Esophagus muscularis mucosa (tissue), 4 donors: ENCODE measurements at places on chromosomes 2 and 18.
A peak's percentile ranks its signal among the peaks of the same experiment; 100 is the strongest.

DNA sequence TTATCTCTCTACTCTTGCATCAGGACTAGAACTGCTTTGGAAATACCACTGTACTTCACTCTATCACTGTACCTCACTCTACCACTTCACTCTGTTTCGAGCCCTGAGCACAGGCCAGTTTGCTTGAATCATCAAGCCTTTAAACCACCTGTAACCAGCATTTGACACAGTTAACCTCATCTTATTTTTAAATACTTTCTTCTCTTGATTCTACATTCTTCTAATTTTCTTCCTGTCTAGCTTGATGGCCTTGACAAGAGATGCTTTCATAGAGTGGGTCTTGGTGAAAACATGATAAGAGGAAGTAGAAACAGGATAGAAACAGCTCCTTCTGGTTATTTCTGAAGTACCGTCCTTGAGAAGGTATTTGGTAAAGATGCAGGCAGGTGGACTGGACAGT is 78.1 kb downstream of the SPIRE1 start:
- no peak for DNase-seq

DNA sequence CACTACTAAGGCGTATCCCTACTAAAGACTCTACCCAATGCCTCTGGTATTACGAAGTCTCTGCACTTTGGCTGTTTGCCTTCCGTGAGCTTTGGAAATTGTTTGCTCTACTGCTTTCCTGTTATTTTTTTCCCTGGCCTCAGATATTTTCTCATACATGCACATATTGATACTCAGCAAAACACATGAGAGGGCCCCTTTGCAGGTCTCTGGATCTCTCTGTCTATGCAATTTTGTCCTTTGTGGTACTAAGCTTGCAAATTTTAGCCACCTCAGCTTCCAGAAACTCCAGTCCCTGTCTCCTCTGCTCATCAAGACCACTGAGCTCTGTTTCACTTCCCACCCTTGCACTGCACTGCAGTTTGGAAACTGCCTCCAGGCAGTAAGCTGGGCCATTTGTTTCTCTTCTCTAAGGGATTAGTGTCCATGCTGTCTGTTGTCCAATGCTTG is 46.6 kb downstream of the TAF1B start:
- no peak for DNase-seq

DNA sequence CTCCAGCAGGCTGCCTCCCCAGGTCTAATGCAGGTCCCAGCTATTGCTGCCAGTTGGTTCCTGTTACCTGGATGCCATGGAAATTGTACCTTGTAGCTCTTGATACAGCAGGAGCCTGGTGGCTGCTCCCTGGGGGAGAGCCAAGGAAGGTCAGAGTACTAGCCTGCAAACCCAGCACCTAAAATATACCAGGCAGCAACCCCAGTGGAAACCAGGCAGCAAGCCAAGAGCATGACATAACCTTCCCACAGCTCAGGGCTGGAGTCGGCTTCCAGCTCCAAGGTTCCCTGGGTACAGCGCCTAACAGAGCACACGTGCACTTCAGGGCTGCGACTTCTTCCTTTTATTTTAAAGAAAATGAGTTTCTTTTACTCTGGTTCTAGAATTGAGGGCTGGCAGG is 30.3 kb downstream of the TNP1 start:
- no peak for DNase-seq

GRCh38 chr2:43846140-43846793 is 7.5 kb downstream of the ABCG8 start:
- DNase-seq: peak; percentile 82

DNA sequence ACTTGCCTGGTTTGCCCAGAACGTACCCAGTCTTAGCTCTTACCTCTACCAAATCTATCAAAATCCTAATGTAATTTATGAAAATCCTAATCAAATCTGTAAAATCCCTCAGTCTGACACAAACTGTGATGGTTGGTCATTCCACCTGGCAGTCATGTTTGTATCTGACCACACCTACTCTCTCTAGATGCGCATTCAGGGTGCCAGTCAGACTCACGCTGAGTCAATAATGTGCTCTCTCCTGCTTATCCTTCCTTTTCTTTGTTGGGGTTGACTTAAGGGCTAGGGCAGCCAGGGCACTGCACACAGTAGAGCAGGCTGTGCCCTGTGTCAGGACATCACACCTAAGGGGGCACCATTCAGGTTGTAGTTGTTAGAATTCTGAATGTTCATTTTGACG is 48.5 kb upstream of the PARD3B start:
- no peak for DNase-seq

- no peak for DNase-seq
These were observed 65.5 kb upstream of the EPAS1 start for GRCh38 chr2:46231721-46232120.

GRCh38 chr2:67399831-67400489 is 2.8 kb downstream of the ETAA1 start:
- no peak for DNase-seq

- DNase-seq: no peak
These were observed 27.6 kb downstream of the CELF4 start for GRCh38 chr18:37537868-37538525.

- no peak for DNase-seq
These were observed 91.5 kb upstream of the TWSG1 start for GRCh38 chr18:9243029-9243428.

DNA sequence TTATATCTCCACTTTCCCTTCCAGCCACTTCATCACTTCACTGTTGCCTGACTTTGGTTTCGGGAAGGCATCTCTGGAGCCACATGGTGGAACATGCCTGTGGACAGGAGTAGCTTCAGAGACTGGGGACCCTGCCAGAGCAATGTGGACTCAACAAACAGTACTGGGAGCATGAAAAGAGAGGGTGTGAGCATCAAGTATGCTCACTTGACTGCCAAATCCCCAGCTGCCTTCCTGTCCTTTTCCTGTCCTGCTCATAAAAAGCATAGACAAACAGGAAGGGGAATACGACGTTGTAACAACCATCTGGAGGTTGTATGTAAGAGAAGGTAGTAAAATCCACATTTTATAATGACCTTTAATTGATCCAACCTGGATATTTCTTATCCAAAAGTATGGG is 61.3 kb upstream of the CSRNP3 start:
- DNase-seq: no peak

- no peak for DNase-seq
These were observed 101.1 kb upstream of the GLI2 start for GRCh38 chr2:120634533-120634932.

DNA sequence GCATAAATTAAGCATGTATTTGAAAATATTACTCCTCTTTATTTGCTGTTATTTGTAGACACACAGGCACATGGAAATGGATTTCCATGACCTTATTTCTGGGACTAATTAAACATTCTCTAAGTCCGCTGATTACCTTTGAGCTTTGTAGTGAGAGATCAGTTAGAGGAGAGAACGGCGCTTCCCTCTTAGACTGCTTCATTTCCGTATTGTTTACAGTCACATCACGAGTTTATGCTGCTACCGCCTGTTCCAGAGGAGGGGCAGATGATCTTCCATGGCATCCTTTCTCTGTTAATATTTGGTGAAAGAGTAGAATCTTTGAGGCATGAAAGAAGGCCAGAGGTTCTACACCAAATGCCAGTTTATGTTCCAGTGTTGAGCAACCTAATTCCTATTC is 404.4 kb downstream of the TRIB2 start:
- no peak for DNase-seq

- DNase-seq: no peak
These were observed 16.1 kb downstream of the CALCRL start for GRCh38 chr2:187431911-187432310.

DNA sequence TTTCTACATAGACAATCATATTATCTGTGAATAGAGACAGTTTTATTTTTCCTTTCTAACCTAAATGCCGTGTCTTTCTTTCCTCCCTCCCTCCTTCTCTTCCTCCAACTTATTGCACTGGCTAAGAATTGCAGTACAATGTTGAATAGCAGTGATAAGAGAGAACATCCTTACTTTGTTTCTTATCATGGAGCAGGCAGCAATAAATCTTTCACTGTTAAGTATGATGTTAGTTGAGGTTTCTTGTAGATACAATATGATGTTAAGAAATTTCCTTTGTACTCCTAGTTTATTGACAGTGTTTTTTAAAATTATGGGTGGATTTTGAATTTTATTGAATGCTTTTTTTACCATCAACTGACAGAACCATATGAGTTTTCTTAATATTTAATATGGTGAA is 6.0 kb downstream of the LYPD6B start:
- DNase-seq: no peak

DNA sequence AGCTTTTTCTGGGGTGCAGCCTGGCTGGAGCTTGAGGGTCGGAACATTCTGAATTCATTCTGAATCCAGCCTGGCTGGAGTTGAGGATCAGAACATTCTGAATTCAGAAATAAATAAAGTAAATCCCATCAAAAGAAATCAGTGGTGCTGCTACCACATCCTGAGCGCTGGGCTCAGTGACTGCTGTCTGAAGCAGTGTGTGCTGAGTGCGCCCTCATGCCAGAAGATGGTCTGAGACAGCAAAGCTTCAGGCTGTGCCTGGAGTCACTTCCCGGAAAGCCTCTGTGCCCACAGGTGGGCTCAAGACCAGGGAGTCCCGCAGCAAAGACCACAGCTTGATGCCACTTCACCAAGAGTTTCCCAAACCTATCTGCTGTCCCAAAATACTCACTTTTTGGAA is 187.9 kb downstream of the VAPA start:
- DNase-seq: no peak

GRCh38 chr2:100142393-100142792 is at the start of gene AFF3:
Gene AFF3, minus strand, starts transcription at chr2:100142590. Its CDS starts 38,136 bp downstream, at chr2:100104454.
- no peak for DNase-seq

DNA sequence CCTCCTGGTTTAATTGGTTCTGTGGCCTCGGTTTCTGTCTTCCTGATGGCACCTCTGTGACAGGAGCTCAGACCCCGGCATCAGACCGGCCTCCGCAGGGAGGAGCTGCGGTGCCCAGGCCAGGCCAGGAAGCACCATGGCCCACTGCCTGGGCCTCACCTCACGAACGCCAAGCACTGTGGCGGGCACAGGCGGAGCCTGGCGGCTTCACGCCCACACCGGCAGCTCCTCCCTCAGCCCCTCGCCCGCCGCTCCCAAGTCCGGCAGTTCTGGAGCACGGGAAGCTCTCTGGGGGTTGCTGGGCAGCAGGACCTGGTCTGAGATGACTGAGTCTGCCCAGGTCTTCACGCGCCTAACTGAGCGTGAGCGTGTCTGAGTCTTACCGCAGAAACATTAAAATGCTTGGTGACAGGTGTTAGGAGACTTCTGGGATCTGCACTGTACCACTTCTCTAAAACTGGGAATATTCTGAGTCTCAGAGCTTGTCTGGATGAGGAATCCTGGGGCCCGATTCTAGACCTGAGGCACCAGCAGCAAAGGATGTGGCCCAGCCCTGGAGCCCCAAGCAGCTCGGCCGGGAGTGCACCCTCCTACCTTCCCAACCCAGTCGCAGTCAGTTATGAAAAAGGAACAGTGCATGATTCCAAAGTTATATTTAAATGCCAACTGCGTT is 21.9 kb downstream of the RTP5 start:
- no peak for DNase-seq

GRCh38 chr2:190235101-190235500 is 84.5 kb downstream of the HIBCH start:
- DNase-seq: no peak

DNA sequence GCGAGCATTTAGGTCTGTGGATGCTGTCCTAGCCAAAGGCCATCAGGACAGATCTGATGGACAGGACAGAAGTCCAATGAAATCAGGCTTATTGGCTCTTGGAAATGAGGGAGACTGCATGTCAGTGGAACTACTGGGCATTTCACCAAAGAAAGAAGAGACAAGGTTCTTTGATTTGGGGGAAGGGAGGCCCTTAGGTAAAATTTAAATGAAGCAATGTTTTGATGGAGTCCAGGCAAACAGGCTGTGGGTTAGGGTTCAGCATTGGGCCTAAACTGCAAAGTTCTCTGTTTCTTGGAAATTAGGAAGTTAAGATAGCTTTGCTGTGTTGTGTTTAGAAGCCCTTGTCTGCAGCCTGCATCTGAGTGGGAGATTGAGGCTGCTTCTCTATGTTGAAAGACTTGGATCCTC is 31.6 kb upstream of the RNF149 start:
- no peak for DNase-seq

GRCh38 chr2:10658041-10658913 is 31.5 kb downstream of the NOL10 start:
- DNase-seq: no peak

GRCh38 chr2:168995744-168996143 is 35.4 kb downstream of the ABCB11 start:
- DNase-seq: no peak

- DNase-seq: no peak
These were observed 31.5 kb downstream of the RTP5 start for GRCh38 chr2:241901018-241901380.

DNA sequence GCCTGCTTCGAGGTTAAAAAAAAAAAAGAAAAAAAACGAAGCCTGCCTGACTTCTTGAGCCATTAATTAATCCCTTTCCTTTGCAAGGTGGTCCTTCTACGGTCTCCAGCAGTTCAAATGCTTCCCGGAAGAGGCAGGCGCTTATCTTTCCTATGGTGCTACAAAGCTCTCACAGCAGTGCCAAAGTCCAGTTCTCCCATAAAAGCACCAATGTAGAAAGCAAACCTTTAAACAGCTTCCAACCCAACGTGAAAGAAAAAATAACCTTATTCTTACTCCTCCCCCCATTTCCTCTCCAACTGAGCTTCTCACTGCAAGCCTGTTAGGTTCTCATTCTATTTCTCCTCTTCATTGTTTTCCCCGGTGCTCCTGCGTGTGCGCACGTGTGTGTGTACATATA is 317.4 kb upstream of the SOX11 start:
- no peak for DNase-seq

GRCh38 chr2:5453220-5454050 is 238.7 kb upstream of the SOX11 start:
- peak; percentile 77 for DNase-seq

- no peak for DNase-seq
These were observed 7.7 kb upstream of the SULT1C4 start for GRCh38 chr2:108370080-108370479.

DNA sequence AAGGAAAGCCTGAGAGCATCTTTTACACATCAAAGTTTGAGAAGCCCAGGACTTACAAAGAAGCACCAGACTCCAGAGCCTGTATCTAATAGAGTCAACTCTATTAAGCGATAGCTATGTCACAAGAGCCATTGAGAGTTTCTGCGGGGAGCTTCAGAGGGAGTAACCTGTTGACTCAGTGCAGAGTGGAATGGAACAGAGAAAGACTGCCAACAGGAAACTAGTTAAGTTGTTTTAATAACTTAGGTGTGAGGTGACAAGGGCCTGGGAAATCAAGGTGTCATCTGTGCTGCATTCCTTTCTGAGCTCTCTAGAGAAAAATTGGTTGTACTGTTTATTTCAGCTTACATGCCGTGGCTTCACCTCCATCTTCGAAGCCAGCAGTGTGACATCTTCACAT is 513.8 kb upstream of the POU3F3 start:
- DNase-seq: no peak

- no peak for DNase-seq
These were observed 312.6 kb downstream of the PTPRM start for GRCh38 chr18:7879717-7880116.

GRCh38 chr2:3571284-3571683 is 3.8 kb upstream of the RPS7 start:
- no peak for DNase-seq
